ENCODE measurements at places on chromosomes 1 and 21.
A peak's percentile ranks its signal among the peaks of the same experiment; 100 is the strongest.

DNA sequence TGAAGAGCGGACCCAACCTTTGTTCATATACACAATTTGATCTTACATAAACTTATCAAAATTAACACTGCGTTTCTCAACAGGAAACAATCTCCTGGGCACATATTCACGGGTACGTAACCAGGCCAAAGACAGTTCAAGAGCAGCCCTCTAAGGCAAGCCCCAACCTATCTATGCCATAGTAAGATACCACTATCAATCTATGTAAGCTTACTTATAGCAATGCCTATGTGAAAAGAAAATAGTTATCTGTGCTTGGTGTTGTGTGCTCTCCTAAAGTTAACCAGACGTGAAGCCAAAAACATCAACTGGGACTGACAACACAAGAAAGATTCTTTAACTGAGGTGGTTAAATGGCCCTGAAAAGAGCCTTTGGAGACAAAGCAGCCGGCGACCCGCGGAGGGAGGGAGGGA lies 49.4 kb upstream of the BOLA1 start:
- no peak for DNase-seq

DNA sequence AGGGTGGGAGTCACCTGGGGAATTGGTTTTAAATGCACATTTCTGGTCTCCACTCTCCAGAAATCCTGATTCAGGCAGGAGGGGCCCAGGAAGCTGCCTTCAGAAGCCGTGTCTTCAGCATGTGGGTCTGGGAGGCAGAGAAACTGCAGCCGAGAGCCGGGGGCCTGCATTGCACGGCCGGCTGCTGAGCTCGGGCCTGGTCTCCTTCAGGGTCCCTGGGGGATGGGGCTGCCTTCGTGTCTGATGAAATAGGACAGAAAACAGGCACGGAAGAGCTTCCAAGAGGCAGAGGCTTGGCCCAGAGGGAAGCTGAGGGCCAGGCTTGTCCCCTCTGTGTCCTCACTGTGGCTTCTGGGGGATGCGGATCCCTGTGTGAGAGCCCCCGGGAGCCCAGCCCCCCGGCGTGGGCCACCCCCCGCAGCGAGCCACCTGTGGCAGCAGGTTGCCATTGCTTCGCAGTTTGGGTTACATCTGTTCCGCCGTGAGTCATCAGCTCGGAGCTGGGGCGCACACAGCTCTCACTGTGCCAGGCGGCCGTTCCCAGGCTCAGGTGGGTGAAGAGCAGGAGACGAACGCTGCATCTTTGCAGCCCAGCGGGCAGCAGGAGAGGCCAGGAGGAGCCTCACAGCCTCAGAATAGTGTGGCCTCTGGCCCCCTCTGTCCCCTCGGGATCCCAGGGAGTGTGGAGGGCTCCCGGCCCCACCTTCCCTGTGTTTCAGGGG lies 72.4 kb downstream of the AJAP1 start:
- DNase-seq = no peak

- DNase-seq = no peak
Observed at GRCh38 chr1:241615043-241615974, 24.9 kb downstream of the CHML start.

DNA sequence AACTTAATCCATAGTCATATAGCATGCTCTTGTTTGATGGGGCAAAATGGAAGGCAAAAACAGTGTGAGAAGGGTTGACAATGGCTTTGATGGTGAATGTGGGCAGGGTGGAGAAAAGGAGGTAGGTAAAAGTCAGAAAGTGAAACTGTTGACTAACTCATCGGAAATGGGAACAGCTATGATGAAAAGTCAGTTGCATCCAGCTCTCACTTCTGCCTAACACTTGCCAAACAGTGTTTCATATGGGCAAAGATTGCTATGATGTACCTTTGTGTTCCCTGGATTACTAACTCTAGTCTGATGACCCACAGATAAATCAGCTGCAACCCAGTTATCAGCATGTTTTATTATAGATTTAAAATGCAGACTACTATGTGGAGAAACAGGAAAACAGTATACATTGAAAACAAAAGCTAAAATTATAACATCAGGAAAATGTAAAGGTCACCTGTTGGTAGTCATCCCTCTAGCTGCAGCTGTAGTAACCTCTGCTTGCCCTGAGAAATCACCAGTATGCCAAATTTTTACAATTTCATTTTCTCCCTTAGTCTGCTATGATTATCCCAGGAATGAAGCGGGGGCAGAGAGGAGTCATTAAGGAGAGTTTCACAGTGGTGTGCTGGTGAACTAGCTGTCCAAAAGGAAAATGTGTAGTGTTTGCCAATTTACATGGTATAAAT lies 11.7 kb downstream of the TNFSF18 start:
- no peak for DNase-seq

GRCh38 chr1:25922971-25923552 lies 16.8 kb upstream of the STMN1 start:
- peak; percentile 25 for DNase-seq

- DNase-seq = no peak
Observed at GRCh38 chr1:79663916-79664315, 657.4 kb upstream of the ADGRL4 start.

GRCh38 chr1:168865850-168866620 lies 137.0 kb upstream of the DPT start:
- no peak for DNase-seq

DNA sequence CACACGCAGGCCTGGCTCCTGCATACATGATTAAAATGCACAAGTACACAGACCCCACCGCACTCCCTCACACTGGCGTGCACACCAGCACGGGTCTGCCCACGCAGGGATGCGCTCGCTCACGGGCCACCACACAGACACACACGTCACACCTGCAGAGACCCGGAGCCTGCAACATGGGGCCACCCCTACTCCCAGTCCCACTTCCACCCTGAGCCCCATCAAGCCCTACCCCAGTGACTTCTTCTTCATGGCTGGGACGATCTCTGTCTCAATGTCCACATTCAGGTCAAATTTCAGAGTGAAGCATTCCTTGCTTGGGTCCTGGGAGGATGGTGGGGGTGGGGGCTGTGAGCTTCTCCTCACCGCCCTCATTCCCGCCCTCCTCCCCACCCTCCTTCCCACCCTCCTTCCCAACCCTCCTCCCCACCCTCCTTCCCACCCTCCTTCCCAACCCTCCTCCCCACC lies 8.9 kb upstream of the TNFRSF25 start:
- no peak for DNase-seq

DNA sequence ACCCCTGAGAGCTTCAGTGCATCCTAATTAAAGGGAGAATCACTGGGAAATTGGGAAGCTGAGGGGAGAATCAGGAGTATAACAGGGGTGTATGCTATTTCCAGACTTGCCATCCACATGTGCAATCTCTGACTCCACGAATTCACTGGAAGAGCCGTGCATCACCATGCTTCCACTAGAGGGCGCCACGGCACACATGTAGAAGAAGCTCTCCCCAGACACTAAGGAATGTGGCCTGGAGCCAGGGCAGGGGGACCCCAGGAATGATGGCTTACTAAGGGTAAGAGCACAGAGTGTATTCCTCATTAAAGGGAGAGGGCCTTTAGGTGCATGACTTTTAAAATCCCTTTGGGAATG lies 81.5 kb downstream of the ABCA4 start:
- peak; percentile 44 for DNase-seq

- DNase-seq = no peak
Observed at GRCh38 chr1:62194651-62195544, at the start of gene L1TD1. TSS of gene L1TD1 (plus strand) at chr1:62194849. CDS start at chr1:62206629, 11,780 bp downstream.

DNA sequence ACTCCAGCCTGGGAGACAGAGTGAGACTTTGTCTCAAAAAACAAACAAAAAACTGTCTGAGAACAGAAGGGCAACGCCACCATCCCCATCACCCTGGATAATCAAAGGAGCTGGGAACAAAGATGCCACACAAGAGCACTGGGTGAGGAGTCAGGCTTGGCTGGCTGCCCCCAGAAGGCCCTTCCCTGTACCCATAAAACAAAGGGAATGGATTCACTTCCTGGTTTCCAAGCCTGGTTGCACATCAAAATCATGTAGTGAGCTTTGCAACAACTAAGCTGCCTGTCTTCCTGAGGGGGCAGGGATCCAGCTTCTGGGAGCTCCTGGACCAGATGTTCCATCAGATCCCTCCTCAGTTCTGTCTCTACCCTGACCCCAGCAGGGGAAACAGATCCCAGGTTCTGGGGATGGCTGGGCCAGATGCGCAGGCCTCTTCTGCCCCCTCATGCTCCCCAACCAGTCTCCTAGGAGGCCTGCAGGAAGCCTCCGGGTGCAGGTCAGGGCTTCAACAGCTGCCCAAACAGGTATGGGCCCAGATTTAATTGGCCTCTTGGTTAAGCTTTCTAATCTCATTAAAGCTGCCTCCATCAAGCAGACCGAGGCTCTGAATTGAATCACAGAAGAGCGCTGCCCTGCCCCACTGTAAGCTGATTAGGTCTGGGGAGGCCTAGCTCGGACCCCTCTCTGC lies 97.8 kb downstream of the MRPL37 start:
- DNase-seq = no peak

GRCh38 chr1:110006516-110006915 lies 22.0 kb downstream of the AHCYL1 start:
- DNase-seq = no peak
